ENCODE measurements at places on chromosomes 12 and 14.

DNA sequence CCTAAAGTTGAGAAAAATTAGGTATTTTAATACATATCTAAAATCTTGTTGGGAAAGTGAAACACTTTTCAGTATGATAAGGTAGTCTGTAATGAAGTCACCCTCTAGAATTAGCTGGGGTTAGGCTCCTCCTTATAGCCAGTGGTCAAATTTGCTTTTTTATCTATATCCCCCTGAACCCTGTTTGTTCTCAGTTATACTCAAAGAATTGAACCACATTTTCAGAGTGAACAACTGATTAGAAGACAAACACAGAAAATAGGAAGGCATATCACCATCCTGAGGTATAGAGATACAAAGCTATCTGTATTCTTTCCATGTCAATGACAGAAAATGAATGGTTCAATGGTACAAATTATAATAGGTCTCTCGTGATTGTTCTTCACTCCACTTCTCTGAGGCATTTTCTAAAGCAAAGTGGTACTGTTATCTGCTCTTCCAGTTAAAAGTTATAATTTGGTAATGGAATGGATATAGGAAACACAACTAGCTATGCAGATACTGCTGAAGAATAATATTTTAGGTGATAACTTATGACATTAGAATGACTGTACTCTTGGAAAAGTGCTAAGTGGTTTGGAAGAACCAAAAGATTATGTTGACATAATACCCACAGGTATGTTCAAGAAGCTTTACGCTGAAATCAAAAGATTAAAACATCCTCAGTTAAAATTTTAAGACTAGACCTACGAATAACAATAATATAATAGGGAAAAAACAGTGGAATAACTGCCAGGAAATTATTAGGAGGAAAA, 27.6 kb downstream of the WASHC3 start:
- no peak for DNase-seq

DNA sequence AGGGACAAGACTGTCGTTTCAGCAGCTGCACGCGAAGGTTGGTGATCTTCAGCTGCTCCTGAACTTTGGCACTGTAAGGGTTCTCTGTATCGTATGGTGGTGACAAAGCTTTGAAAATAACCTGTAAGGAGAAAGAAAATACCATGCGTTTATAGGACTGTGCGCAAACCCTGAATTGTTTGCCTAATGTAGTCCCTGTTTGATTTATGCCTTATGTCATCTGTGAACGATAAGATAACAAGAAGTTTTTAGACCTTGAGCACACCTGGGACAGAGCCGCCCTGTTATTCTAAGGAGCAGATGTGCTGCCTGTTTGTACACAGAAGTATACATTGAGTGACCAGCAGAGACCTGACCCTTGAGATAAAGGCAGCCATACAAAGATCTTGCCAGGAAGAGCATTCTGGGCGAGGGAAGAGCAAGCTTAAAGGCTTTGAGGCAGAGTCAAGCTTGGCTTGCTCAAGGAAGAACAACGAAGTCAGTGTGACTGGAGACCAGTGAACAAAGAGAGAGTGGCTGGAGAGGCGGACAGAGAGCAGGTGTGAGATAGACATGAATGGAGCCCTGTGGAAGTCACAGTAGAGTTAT, 52.4 kb downstream of the NTN4 start:
- DNase-seq: no peak

- no peak for DNase-seq
These were observed 9.5 kb upstream of the SAV1 start for GRCh38 chr14:50677527-50678063.

DNA sequence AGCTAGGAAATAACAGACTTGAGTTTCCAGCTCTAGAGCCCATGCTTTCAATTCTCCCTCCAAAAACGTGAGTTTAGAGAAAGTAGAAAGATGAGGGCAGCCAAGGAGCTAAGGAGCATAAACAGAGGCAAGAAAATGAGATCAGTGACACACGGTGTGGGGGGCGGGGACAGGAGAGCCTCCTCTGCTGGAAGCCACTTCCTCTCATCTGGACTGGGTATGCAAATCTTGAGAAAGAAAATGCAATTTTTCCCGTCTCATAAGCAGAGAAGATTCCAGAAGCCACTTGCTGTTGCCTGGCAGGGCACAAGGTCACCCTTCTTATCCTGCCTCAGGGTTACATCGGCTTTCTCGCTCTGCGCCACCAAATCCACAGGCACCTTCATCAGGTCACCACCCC, 6.0 kb downstream of the OR10P1 start:
- DNase-seq: no peak

- no peak for DNase-seq
These were observed 17.1 kb downstream of the HELB start for GRCh38 chr12:66319266-66319954.

GRCh38 chr12:96522690-96523089, 33.3 kb downstream of the CFAP54 start:
- no peak for DNase-seq
